ENCODE measurements at places on chromosomes 3 and 15.

DNA sequence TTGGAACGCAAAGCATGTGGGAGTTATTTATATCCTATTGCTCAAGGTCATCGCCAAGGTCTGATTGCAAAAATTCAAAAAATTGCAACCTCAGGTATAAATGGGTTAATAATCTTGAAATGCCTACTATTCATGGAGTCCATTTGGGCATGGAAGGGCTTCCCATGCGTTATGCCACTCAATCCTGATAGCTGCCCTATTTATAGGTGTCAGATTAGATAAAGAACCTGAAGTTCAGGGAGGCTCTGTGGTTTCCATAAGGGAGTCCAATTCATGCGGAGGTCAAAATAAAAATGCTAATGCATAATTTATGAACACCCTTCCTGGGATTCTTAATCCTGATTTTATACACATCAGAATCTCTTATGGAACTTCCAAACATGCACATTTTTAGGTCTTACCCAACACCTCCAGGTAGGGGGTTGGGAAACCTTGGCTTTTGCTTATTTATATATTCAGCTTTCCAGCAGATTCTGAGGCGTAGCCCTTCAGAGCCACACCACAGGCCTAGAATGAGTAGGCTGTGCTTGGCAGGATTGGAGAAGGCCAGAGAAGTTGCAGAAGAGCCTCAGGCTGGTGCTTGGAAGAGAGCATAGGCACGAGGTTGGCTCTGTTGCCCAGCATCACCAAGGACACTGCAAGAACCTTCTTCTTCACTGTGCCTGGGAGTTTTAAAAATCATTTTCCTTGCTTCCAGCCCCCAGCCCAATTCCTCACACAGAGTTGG is 324.4 kb upstream of the CFAP20DC start:
- DNase-seq, result no peak

DNA sequence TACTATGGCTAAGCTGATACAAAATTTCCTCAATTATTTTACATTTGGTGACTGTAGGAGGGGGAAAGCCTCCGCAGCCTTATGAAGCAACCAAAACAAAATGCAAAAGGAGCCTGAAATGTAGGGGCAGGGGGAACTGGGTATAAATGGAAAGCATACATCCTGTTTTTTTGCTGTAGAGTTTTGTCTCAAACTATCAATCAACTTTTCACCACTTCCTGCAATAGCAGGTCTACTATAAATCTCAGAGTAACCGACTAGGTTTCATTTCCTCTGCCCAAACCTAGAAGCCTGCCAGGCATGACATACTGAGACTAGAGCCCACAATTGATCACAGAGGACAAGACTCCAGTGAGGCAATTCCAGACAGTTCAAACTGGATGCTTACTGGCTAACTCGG is 91.3 kb downstream of the SHQ1 start:
- DNase-seq, result no peak

- DNase-seq, result no peak
Measured at GRCh38 chr3:152261329-152261728, 7.4 kb upstream of the MBNL1 start.

DNA sequence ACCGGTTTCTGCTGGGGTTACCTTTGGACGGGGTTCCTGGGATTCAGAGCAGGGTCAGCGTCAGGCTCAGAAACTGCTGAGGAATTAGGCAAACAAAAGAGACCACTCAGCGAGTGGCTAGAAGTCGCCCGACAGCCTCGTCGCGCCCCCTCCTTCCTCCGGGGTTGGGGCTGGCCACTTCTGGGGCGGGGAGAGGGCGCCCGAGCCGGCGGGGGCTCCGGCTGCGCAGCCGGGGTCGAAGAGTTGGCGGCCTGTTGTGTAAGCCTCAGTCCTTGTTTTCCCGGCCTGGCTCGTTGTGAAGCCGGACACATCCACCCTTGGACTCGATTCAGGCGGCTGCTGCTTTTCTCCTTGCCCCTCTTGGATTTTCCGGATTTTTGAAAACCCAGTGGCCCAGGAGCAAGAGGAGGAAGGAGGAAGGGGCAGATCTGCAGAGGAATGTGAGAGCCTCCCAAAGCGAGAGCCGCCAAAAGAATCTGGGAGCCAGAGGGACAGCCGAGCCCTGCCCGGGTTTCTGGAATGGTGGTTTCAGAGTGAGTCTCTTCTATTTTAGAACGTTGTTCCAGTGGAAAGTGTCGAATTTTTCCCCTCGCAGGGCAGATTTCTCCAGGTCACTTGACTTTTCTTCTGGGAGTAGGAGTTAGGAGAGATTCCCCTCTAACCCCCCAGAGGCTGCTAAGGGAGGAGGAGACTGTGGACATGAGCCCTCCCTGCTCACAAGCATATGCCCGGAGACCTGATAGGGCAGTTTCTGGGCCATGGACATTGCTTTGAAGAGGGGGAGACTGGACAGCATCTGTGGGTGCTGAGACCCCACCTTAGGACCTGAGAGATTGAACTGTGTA is 666 bp downstream of the SNX33 start:
- peak; percentile 29 for DNase-seq

DNA sequence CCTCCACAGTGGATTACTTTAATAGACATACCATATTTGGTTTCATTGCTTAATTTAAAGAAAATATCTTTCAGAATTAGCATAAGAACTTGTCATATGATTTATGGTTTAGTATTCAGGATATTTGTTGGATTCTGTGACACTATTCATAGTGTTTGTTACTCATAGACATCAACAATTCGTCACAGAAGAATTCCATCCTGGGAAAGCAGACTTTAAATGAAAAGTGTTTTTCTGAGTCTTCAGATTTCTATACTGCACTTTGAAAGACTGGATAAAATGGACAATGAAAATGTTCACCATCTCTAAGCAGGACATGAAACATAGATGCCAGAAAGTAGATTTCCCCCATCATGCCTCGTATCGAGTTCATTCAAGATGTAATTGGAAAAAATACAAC is 435.6 kb upstream of the ONECUT1 start:
- DNase-seq, result no peak

DNA sequence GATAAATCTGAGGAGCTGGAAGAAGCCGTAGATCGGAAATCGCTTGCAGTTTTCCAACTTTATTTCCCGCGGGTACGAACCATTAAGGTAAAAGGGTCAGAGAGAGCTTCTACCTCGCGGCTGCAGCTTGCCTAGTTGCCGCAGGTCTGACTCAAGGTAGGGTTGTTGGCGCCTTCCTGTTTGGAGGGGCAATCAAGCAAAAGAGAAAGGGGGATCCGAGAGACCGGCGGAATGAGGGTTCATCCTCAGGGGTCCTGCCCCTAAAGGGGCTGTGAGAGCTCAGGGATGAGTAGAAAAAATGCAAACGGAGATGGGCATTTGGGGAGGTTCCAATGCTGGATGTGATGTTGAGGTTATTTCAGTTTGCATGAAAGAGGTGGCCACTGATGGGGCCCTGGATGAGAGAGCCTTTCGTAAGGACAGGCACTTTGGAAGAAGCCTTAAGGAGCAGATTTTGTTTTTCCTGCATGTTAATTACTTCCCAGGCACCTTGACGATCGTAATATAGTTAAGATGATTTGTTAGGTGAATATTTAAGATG is 265.4 kb downstream of the CGGBP1 start:
- no peak for DNase-seq

- DNase-seq, result no peak
Measured at GRCh38 chr3:22117091-22117490, 366.1 kb upstream of the ZNF385D start.

DNA sequence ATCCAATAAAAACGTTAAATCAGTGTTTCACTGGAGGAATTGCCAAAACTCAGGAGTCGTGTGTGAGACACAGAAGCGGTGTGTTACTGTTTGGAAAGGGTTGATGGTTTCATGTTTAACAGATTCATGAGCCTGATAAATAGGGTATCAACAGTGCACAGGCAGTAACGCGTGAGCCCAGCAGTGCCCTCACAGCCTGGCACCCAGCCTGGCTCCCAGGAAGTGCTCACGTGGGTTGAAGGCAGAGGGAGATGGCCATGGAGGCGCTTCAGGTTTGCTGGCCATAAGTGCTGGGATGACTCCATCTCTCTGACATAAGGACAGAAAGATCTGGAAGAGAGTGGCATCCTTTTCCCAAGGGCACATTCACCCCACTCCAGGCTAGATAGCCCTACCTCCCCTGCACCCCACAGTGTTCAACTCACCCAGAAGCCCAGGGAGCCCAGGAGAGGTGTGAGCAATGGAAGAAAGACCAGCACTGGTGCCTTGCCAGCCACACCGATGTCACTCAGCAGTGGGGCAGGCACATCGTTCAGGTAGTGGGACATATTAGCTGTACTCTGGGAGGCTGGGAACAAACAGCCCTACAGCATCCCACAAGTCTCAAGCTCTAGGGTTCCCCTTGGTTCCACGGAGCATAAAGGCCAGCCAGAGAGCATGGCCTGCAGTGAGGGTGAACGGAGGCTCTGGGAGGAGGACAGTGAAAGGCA is 164.3 kb downstream of the LRRK1 start:
- no peak for DNase-seq

DNA sequence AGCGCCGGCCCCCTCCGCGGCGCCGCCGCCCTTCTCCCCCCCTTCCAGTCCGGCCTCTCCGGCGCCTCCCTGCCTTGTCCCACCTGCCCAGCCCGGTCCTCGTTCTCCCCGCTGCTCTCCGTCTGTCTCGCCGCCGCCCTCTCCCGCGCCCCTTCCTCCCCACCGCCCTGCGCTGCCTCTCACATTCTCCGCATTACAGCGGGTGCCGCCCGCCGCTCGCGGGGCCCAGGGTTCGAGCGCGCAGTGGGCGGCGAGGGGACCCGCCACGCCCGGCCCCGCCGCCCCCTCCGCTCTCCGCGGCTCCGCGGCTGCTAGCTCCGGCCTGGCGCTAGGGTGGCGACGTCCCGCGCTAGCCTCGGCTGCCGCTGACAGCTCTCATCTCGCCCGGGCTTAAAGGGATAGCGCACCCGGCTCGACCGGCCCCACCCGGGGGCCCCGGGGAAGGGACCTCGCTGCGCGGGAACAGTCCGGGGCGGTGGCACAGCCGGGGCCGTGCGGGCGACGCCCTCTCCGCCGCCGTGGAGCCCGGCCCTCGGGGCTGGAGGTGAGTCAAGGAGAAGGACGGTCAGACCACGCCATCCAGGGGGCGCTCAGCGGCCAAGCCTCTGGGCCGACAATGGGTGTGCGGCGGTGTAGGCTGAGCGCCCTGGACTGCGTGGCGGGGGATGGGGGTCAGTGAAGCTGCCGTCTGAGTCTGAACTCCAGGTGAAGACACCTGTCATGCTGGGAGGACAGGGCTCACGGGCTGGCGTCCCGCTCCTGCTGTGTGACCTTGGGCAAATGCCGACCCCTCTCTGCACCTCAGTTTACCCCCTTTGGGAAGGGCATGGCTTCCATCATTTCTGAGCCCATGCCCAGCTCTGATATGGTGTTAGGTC is 187.4 kb upstream of the LINGO1 start:
- DNase-seq, result no peak

- peak; percentile 8 for DNase-seq
Measured at GRCh38 chr3:153244961-153245360, 82.9 kb downstream of the RAP2B start.

DNA sequence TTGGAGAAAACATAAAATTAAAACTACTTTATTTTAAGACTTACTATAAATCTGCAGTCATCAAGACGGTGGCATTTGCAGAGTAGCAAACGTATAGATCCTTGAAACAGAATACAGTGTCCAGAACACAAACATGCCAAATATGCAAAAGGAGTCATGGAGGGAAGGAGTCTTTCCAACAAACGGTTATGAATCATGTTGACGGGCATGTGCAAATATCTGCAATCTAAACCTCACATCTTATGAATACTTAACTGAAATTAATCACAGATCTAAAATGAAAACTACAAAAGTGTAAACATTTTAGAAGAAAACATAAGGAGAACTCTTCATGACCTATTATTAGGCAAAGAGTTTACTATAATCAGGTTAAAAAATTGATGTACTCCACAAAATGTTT is 69.4 kb downstream of the TFRC start:
- peak; percentile 15 for DNase-seq

- peak; percentile 70 for DNase-seq
Measured at GRCh38 chr15:80494351-80494751, 90.2 kb downstream of the ARNT2 start.

- DNase-seq, result no peak
Measured at GRCh38 chr3:13561376-13561775, 12.5 kb downstream of the FBLN2 start.

DNA sequence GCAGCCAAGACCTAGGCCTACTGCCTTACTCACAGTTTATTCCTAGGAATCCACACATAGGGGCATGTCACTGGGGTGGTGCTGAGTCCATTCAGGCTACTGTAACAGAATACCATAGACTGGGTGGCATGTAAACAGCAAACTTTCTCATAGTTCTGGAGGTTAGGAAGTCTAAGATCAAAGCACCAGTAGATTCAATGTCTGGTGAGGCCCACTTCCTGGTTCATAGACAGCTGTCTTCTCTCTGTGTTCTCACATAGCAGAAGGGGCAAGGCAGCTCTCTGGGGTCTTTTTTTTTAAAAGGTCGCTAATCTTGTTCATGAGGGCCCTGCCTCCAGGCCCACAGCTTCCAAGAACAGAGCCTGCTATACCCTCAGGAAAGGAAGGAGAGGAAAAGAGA is 113.9 kb upstream of the MANF start:
- DNase-seq, result no peak

GRCh38 chr15:62706317-62706716 is 336.2 kb upstream of the TPM1 start:
- DNase-seq, result no peak

DNA sequence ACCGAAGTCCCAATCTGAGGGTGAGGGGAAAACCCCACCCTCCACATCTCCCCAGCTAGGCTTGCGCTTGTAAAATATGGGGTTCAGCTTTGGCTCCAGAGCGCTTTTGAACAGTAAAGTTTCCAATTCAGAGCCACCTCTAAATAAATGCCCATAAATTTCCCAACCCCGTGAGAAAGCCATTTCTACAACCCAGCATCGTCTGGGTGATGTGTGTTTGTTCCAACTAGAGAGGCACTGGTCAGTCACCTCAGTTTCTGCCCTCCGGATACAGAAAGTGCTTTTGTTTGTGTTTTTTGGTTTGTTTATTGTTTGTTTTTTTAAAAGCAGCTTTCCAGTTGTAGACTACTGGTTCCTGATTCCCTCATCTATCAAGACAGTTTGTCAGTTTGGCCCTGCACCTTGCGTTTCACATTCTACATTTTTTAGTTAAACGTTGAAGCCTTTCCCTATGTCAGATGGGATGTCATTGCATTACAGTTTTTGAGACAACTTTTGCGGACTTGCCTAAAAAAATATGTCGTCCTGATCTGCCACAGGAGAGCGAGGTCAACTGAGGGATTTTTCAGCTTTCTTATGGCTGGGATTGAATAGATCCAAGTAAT is 15.0 kb upstream of the SOX2 start:
- no peak for DNase-seq

DNA sequence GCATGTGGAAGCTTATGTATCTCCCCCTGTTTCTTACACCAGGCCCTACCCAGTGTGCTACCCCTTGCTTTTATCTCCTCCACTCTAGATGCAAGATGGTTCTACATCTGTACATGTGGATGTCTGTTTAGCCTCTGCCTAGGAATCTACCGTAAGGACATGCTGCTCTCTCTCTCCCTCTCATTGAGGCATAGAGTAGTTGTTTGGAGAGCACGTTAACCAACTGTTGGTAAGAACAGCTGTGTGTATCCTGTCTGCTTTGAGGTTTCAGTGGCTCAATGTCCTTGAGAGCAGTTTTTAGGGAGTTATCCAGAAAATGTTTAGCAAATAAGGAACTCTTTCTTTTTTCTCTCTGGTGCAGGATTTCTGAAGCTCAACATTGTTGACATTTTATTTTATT is 152.8 kb downstream of the DNAJB8 start:
- DNase-seq, result no peak
